Caco-2 (cell line): ENCODE measurements at places on chromosomes 13 and 19. TPM values are rescaled to one million over a fixed set of nuclear protein-coding genes. Genes with fewer than 3 reads are reported as not detected.

DNA sequence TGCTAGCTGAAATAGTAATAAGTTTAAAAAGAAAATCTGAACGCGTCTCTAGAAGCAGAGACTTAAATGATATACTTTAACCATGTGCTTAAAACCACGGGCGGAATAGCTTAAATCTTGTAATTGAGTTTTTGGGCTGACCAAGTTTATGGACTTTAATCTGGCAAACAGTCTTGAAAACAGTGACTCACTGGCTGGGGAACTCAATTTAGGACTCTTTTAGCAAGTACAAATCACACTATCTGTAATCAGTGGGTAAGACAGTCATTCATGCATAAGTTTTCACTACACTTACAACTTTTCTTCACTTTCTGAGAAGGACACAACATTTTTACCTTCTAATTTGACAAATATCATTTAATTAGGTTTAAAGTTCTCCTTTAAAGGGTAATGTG, 26.8 kb downstream of the ZNF627 start:
- no peak for DNase-seq

Gene LGALS4
- 1.6 and 2.2 TPM in 2 replicates for total RNA-seq

GRCh38 chr19:38734426-38735256, 9.6 kb downstream of the CAPN12 start:
- DNase-seq: no peak

DNA sequence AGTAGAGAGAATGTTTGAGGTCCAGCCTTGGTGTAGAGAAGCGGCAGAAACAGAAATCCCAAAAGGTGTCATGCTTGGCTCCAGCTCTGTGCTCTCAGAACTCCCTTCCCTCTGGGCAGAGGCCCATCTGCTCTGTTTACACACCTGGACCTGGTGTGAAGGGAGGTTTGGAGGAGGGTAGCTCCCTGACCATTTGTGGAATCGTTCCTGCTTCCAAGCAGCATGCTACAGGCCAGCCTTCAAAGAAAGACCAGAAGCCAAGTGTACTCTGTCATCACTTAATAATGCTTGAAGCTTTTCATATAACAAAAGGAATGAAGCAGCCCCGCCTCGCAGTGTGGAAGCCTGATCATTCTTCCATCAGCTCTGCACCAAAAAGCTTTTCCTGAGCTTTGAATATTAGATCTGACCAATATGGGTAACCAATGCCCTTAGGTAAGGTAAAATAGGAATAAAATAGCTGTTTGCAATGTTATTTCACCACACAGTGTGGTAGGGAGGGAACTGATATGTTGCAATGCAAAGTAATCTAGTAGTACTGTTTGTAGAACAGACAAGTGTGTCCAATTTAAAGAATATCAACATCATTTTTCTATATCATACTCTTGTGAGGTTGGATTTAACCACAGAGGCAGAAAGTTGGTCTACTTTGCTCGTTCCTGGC, 63.3 kb downstream of the ZIC5 start:
- DNase-seq: no peak

DNA sequence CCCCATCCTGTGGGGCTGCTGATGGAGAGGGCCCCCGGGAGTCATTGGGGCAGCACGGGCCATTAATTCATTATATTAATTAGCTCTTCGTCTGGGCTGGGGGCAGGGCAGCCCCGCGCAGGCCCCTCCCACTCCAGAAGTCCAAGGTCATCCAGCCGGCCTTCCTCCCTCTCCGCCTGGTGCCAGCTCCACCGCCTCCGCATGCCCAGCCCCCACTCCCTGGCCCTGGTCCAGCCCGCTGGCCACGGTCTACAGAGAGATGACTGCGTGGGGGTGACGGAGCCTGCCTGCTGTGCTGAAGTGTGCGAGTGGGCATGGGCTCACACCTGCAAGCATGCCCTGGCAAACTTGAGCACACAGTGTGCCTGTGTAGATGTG, 8.8 kb downstream of the IGLON5 start:
- no peak for DNase-seq

DNA sequence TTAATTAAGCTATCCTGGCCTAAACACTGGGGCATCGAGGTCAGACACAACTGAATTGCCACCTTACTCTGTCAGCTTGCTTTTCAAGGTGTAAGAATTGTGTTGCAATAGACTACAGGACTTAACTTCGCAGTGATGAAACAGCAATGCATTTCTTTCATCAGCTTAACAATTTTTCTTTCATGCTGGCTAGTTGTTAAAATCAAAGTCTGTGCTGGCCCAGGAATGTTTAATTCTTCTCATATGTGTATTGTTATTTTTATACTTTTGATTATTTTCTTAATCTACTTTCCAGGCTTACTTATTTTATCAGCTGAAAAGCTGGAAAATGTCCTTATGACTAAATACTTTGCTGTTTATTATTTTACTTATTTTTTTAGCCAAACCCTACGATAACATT, 79.7 kb downstream of the EFNB2 start:
- DNase-seq: no peak

Gene SGCG
- total RNA-seq: not detected in 2 replicates

DNA sequence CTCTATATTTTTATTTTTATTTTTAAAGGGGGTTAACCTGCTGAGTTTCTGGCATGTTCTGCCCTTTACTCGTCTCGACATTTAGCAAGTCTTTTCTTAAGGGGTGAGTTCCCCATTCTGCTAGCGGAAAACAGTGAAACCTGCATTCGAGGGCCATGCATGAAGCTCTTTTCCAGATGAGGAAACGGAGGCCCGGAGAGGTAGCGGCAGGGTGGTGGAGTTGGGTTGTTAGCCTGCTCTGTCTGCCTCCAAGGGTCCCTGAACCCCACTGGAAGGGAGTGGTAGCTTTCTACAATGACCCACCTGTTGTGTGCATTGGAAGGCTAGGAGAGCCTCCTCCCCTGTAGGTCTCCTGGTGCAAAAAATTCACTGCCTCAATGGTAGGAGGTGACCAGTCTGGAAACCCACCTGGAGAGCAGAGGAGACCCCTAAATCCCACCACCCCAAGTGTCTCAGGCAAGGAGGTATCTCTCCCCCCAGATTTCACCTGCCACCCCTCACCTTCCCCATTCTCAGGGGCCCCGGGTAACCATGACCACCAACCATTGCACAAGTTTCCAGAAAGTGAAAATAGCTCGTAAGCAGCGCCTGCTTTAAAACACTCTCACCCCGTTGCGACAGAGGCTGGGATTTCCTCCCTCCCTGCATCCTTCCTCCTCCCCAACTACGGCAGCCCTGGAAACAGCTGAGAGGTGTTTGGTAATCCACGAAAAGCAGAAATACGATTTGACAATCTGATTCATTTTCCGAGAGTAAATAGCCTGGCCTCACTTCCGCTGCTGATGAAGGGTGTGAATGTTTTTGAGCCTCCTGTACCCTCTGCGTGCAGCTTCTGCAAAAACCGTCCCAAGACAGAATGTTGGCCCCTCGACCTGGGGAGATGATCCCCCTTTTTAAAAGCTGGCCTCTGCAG, 3.5 kb downstream of the KLF2 start:
- no peak for DNase-seq
